RKO (cell line): ENCODE measurements at places on chromosomes 12 and 14.

DNA sequence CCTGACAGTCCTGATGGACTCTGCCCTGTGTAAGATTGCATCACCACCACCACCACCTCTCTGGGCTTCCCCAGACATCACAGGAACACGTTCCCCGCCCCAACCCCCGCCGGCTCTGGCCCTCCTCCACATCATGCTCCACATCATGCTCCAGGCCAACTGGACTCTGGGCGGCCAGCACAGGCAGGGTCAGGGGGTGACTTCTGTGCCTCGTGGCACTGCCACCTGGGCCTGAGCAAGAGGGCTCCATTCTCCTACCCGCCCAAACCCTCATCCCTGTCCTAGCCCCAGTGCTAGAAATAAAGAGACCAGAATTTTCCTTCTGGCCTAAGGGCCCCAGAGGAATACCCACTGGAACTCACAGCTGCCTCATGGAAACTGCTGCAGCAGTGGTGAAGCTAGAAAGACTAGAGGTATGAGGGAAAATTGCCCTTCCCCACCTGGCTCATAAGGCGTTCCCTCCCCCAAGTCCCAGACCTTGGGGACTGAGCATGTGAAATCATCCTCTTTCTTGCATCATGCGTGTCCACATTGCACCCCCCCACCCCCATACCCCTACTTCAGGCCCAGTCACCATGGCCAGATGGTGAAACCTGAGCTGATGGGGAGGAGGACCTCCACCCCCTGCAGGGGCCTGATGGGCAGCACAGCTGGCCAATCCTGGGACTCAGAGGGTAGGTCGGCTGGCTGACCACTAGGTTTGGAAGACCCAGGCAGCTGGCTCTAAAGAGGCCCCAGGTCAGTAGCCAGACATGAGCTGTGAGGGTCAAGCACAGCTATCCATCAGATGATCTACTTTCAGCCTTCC lies at the start of gene INHBE:
INHBE (plus strand) TSS at position 742 of the 808 bp plus-strand sequence. CDS start 230 bp downstream, outside the sequence.
- DNase-seq = peak; percentile 68

- no peak for DNase-seq
Measured at GRCh38 chr14:54220071-54220703, 176.6 kb upstream of the CDKN3 start.

- no peak for DNase-seq
Measured at GRCh38 chr14:100573002-100573756, 14.0 kb downstream of the BEGAIN start.

DNA sequence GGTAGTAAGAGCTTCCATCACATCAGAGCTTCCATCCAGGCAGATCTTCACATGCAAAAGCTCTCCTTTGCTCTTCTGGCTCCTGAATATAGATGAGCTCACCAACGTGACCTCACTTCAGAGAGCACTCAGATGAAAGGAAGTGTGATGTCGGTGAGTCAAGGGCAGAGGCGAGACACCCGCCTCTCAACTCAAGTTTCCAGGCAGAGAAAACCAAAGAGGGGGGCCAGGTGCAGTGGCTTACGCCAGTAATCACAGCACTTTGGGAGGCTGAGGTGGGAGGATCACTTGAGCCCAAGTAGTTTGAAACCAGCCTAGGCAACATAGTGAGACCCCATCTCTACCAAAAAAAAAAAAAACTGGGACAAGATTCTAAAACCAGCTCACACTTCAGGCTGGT lies 126.9 kb downstream of the DUSP6 start:
- peak; percentile 82 for DNase-seq

DNA sequence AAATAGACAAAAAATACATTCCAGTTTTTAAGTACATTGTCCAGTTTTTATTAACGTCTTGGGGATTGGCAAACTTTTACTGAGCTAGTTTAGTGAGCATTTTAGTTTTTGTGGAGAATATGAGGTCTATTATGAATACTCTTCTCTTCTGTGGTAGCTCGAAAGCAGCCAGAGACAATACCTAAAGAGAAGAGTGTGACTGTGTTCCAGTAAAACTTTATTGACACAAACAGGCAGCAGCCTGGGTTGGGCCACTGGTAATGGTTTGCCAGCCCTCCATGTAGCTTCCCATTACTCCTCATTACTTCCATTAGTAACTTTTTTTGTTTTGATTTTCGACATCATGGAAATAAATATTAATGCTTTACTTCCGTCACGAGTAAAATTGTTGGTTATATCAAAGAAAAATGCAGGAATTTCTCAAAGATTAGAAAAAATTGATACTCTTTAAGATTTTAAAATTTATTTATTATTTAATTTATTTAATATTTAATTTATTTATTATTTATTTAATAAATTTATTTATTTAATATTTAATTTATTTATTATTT lies 19.6 kb downstream of the RMST start:
- no peak for DNase-seq

DNA sequence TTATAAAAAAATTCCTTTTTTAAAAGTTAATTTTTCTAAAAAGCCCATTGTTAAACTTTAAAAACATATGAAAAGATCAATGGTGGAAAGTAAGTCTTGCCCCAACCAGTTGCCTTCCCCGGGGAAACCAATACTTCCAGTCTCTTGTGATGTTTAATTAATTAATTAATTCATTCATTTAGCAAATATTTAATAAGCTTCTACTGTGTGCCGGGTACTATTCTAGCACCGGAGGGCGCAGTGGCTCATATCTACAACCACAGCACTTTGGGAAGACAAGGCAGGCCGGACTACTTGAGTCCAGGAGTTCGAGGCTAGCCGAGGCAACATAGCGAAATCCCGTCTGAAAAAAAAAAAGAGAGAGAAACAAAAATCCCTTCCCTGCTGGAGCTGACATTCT lies 87.4 kb downstream of the HECTD4 start:
- DNase-seq = peak; percentile 12

DNA sequence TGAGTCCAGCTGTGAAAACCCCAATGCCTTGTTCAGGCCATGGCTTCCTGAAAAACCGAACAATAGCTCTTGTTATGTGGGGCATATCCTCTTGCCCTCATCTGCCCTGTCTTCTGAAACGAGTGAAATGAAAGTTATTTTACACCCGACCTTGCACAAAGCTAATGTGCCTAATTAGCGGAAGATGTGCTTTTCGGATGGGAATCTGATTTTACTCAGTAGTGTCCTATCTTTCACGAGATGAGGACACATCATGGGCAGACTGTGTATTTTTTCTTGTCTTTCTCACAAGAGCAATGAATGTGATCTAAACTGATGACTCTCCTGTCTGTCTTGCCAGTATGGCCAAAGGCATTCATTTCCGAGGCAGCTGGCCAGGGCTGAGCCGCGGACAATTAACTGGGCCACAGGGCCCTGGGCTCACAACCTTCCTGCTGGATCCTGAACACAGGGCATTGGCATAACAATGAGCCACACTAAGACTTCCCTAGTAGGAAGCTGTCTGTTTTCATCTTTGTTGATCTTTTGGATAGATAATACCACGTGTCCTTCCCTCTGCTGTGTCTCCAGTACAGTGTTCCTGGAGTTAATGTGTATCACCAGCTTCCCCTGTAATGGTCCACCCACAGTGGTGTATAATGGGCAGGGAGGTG lies 86.0 kb upstream of the HIF1A start:
- DNase-seq = no peak

DNA sequence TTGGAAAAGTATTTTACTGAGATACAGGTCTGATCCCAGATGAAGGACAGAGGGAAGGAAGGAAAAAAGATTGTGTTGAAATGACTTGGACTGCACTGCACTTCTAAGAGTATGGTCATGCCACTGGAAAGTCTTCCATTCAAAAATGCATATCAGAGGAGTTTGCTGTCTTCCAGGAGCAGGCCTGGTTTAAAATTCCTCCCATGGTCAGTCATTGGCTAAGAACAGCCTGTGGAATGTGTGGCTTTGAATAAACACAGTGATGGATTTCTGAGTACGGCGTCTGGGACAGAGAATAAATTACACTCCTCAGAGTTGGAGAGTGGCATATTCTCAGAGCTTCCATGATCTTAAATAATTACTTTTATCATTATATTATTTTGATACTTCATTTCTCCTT lies 245.8 kb upstream of the PDZRN4 start:
- DNase-seq = no peak

DNA sequence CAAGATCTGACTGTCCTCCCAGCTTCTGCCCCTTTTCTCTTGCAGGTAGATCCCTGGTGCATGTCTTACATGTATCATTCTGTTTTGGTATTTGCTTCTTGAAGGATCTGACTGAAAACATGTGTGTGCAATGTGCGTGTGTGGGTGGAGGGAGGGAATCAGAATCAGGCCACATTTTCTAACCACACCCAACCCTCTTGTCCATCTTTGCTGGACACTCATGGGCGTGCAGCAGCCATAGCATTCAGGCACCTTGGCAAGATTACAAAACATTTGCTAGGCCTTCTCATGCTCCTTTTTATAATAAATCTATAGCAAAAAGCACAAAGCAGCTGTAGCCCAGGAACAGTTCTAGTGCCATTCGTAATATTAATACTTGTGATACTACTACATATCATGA lies 233.6 kb upstream of the E2F7 start:
- DNase-seq = no peak

DNA sequence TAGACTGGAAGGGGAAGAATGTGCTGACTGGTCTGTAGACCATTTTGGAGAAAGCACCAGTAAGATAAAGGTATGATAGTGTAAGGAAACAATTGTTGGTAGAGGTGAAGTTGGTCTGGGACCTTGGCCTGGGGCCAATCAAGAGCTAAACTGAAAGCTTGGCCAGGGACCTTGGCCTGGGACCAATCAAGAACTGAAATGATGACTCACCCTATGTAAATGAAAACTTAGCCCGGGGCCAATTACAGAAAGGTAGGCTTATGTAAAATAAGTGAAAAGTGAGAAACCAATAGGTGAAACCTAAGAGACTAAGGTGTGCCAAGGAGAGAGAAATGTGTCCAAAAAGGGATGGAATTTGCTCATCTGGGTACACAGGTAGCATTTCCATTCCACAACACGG lies 776.0 kb downstream of the C12orf50 start:
- no peak for DNase-seq

- no peak for DNase-seq
Measured at GRCh38 chr12:39966256-39966655, 139.6 kb downstream of the SLC2A13 start.

DNA sequence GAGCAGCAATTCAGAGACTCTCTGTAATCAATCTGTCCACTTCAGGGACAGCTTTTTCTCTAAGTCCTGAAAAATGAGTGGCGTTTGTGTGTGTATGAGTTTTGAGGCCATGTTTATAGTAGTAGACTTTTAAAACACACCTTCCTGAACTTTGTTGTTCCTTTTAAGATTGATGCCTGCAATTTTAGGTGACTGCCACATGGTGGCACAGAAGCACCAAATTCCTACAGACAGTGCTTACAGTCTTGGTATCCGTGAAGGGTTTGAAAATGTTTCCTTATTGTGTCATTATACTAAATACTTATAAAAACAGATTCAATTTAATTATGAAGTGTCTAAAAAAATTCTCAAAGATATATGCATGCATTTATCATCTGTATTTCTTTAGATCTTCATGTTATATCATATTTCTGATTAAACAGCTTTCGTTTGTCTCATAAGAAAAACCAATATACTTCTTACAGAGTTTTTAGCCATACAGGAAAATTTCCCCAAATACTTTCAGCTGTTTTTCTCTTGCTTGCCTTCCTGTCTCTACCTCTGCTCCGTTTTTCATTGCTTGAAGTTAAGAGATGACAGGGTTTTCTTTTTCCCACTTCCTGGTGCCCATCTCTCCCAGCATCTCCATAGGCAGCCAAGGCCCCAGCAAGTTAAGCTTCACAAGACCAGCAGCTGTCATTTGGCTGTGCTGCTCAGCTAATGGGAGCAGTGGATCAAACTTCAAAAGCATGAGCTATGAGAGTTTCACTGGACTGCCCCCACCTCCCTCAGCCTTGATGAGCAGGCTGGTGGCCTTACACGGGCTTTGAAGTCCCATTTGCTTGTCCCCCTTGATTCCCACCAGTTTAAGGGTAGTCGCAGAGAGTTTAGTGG lies 259.6 kb downstream of the AKAP6 start:
- DNase-seq = peak; percentile 39

DNA sequence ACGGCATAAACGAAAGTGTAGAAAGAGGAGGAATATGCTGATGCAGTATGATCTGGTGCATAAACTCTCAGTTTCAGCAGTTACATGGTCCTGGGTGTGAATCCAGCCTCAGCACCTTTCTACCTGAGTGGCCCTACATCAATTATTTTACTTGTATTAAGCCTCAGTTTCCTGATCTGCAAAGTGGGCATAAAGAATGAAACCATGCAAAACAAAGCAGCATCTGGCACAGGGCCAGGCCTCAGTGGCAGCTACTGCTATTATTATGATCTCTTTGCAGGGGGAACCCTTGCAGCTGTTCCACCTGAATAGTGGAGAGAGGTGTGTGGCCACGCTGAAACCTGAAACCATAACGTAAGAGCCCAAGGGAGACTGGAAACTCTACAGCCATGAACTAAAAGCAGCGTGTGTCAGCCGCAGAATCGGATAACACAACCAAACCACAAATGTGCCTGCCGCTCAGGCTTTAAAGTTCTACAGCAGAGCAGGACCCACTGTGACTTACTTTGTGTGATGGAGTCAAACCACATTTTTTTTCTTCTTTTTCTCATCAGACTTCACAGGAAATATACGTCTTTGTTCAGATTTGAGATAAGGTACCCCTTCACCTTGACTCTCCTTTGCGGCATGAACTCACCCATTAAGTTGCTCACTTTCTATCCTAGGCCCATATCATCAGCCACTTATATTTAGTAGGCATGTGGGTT lies 29.2 kb upstream of the FOS start:
- no peak for DNase-seq

DNA sequence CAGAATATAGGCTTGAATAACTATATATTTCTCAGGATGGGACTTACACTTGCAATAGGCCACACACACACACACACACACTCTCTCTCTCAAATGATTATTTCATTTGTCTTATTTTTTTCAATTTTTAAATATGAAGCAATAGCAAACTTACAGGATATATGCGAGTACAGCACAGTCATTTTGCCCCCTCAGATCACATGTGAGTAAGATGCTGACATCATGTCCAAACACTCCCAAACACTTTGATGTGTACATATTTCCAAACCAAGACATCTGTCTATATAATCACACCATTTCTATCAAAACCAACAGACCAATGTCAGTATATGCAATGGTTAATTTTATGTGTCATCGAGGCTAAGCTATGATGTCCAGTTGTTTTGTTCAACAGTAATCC lies 1535.9 kb upstream of the FLRT2 start:
- DNase-seq = no peak

DNA sequence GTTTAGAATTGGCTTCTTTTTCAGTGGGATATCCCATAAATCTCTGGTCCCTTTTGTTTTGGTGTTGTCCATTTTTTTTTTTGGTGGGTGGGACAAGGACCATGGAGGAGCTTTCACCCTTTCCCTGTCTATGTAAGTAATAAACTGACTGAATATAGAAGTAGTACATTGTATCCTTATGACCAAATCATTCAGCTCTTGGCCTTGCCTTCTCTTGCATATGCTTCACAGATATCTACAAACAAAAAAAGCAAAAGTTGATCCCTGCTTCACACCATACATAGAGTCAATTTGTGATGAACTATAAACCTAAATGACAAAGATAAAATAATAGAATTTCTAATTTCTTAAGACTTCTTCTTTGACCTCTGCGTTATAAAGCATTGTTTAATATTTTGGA lies 59.8 kb downstream of the SIX1 start:
- DNase-seq = no peak

GRCh38 chr12:126482238-126482889 lies 1417.1 kb downstream of the AACS start:
- DNase-seq = no peak
